HFFc6 (cell line): ENCODE measurements at places on chromosomes 13 and 19. TPM values are rescaled to one million over a fixed set of nuclear protein-coding genes. Genes with fewer than 3 reads are reported as not detected.

MBD3L3 gene
- not detected in 3 replicates for total RNA-seq

CYSLTR2 gene
- not detected in 2 replicates for total RNA-seq

- H3K4me1 ChIP-seq, result no peaks in the 10 kb centered on the region
- DNase-seq, result no peak
- H3K27ac ChIP-seq, result no peak overlapping the region
- no peak overlapping the region for H3K4me3 ChIP-seq
- no peaks in the 10 kb centered on the region for H3K27me3 ChIP-seq
- H3K36me3 ChIP-seq, result no peaks in the 10 kb centered on the region; the same call in 1 of the 2 replicates
Measured at GRCh38 chr13:71320452-71320851, 546.6 kb downstream of the DACH1 start.

GRCh38 chr19:55116232-55116858 is 1.1 kb downstream of the PPP1R12C start:
- H3K27ac ChIP-seq, result peak overlapping the region; percentile 94
- H3K4me1 ChIP-seq, result peaks cover 34% of the 10 kb centered on the region
- peaks cover 10% of the 10 kb centered on the region for H3K36me3 ChIP-seq
- peaks cover 8% of the 10 kb centered on the region for H3K27me3 ChIP-seq
- peak; percentile 73 for DNase-seq
- H3K4me3 ChIP-seq, result peak overlapping the region; percentile 97
